SK-N-DZ (cell line): ENCODE measurements at places on chromosomes 16 and 17.

DNA sequence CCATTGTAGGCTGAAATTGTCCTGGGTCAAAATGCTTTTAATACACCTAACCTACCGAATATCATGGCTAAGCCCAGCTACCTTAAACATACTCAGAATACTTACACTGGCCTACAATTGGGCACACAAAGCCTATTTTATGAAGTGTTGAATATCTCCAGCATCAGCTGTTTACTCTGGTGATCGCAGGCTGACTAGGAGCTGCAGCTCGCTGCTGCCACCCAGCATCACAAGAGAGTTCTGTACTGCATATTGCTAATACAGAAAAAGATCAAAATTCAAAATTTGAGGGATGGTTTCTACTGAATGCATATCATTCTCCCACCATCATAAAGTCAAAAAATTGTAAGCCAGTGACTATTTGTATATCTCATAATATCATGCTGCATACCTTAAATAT lies 55.3 kb downstream of the ULK2 start:
- no peak for DNase-seq

DNA sequence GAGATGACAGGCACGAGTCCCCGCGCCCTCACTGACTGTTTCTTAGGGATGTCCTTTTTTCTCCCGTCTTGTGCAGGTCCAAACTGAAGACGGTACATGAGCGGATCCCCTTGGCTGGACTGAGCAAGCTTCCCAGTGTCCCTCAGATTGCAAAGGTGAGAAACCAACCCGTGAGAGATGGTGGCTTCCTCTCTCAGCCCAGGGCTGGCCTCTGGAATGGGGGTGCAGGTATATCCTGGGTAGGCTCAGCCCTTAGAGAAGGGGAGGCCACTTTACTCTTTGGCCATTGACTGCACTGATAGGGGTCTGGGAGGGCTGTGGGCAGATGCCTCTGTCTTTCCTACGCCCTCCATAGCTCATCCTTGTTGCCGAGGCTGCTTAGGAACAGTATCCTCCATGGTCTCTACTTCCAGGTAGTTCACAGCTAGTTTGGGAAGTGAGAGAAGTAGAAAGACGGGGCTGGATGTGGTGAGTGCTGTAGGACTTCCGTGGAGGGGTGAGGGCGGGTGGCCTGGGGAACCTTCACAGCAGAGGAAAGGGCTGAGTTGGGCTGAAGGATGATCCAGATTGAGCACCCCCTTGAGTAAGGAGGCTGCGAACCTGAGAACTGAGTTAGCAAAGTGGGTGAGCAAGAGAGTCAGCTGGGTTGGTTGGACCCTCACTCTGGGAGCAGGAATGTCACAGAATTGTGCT lies 83.0 kb downstream of the OR1D5 start:
- DNase-seq = no peak

DNA sequence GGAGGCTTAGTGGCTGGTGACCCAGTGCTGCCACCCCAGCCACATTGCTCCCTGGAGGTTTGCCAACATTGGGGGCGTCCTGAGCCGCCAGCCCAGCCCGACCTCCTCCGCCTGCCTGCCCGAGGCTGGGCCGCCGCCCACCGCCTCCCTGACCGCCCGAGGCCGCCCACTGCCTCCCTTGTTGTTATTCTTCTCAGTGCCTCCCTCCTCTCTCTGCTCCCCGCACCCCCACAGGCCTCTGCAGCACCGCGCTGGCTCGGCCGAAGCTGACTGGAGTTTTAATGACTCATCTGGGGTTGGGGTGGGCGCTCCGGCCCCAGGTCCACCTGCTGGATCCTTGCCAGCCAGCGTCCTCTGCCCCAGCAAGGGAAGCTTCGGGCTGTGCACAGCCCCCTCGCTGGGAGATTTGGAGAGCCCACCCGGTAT lies 102.5 kb downstream of the RBFOX3 start:
- no peak for DNase-seq

DNA sequence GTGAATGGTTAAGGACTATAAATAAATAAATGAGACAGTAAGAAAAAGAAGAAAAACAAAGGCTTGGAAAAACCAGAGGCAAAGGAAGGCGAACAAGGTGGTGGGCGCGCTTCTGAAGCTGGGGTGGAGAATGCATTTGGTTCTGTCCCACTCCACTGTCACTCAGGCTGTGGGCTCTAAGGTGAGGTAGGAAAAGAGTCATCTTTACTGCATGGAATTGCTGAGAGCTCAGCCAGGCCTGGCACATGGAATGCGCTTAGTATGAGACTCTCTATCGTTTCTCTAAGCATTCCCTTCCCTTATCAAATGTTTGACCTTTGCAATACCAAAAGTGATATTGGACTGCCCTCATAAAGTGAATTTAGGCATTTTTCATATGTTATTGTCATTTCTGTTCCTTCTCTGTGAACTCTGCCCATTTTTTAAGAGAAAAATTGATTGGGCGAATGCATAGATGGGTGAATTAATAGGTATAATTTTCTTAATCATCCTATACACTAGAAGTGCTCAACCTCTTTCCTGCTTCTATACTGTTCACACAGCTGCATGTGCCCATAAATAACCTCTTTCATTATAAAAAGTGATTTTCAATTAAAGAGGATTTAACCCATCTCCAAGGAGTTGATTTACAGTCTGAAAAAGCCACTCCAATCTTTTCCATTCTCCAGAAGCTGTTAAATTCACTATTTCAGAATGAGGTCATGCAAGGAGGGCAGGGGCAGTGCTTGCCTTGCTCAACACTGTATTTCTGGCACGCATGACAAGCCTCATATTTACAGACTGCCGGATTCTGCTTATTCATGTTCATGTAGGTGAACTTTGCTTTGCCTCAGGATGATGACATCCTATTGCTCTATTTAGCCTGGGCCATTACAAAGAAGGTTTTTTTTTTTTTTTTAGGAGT lies 87.7 kb downstream of the MYH10 start:
- DNase-seq = no peak

DNA sequence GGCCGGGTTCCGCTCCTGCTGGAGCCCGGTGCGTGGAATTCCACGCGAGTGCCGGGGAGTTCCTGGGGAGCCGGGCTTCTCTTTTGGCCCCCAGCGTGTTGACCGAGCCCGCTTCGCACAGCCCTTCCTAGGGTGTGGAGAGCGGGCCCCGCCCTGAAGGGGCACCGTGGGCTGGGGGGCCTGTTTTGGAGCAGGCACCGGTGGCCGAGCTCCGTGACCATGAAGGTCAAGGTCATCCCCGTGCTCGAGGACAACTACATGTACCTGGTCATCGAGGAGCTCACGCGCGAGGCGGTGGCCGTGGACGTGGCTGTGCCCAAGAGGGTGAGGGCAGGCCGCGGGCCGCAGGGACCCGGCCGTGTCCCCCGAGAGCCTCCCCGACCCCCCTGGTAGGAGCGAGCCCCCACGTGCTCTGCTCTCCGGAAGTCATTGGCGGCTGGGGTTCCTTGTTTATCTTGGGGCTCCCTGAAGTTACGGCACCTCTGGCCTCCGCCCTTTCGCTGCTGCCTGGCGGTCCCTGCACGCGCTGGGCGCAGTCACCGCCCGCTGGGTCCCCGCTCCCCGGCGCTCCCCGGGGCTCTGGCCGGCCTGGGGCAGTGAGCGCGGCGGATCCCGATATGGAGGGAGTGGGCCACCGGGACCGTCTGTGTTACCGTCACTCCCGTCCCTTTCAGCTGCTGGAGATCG lies 528 bp downstream of the HAGHL start:
- no peak for DNase-seq

DNA sequence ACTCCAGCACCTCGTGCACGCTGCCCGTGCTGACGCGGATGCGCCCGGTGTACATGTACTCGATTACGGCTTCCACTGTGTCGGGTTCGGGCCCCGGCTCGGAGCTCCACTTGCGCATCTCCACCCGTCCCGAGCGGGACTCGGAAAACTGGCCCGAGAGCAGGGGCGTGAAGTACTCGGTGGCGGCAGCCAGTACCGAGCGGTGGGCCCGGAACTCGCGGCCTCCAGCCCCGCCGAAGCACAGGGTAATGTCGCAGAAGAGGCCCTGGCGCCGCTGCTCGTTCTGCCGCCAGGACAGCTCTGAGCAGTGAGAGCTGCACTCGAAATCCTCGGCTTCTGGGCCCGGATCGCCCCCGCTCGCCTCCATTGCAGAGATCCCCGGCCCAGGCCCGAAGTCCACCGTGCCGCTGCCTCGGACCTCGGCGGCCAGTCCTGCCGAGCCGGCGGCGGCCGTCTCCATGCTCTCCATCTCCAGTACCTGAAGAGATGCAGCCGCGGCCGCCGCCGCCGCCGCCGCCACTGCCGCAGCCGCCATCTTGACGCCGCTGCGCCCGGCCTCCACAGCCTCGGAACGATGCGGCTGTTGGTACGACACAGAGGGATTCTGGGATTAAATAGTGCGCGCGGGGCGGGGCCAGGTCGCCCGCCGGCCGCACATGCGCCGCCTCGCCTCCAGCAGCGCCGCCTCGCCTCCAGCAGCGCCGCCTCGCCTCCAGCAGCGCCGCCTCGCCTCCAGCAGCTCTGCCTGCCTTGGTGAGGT lies at the start of gene KLHL11:
Gene KLHL11, minus strand, starts transcription at position 588 of the 760 bp plus-strand sequence. Its CDS starts 53 bp downstream, at position 535.
- peak; percentile 91 for DNase-seq

GRCh38 chr16:56936950-56937349 lies 5.0 kb downstream of the HERPUD1 start:
- DNase-seq = no peak

DNA sequence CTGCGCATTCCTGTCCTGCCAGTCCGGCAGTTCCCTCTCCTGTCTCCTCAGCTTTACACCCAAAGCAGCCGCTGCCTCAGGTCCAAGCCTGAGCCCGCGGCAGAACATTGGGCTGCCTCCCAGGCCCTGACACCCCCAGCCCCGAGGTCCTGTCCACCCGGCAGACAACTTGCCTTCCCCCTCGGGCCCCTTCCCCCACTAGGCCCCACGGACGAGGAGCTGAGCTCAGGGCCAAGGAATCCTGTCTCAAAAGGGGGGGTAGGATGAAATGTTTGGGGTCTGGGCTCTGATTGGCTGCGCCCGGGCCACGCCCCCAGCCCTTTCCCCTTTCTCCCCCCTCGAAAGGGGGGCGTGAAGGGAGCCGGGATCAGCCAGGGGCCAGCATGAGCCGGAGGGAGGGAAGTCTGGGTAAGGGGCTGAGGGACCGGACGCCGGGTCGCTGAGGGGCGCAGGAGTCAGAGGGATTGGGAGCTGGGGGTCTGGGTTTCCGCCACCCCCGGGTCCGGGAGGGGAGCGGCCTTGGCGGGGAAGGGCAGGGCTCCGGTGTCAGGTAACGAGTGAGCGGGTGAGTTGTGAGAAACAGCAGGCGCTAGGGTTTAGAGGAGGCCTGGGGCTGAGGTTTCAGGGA lies at the start of gene CTF1:
Gene CTF1, plus strand, starts transcription at position 354 of the 628 bp plus-strand sequence. Its CDS starts 30 bp downstream, at position 384.
- peak; percentile 81 for DNase-seq

DNA sequence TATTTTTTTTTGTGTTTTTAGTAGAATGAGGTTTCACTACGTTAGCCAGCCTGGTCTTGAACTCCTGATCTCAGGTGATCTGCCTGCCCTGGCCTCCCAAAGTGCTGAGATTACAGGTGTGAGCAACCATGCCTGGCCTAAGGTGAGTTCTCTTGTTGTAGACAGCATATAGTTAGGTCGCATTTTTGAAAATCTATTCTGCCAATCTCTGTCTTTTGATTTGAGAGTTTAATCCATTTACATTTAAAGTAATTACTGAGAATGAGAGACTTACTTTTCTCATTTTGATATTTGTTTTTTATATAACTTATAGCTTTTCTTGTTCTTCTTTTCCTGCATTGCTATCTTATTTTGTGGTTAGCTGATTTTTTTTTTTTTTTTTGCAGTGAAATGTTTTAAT lies 6.3 kb upstream of the PRKCB start:
- no peak for DNase-seq

- DNase-seq = no peak
Observed at GRCh38 chr17:56885312-56885657, 28.6 kb downstream of the TRIM25 start.

GRCh38 chr17:80811181-80812105 lies 180.2 kb upstream of the CHMP6 start:
- no peak for DNase-seq

- no peak for DNase-seq
Observed at GRCh38 chr16:2815299-2815771, 1.7 kb upstream of the PRSS21 start.

GRCh38 chr17:55388842-55389241 lies 32.8 kb downstream of the MMD start:
- DNase-seq = no peak

GRCh38 chr17:58200024-58200633 lies 7.6 kb downstream of the EPX start:
- DNase-seq = peak; percentile 80

DNA sequence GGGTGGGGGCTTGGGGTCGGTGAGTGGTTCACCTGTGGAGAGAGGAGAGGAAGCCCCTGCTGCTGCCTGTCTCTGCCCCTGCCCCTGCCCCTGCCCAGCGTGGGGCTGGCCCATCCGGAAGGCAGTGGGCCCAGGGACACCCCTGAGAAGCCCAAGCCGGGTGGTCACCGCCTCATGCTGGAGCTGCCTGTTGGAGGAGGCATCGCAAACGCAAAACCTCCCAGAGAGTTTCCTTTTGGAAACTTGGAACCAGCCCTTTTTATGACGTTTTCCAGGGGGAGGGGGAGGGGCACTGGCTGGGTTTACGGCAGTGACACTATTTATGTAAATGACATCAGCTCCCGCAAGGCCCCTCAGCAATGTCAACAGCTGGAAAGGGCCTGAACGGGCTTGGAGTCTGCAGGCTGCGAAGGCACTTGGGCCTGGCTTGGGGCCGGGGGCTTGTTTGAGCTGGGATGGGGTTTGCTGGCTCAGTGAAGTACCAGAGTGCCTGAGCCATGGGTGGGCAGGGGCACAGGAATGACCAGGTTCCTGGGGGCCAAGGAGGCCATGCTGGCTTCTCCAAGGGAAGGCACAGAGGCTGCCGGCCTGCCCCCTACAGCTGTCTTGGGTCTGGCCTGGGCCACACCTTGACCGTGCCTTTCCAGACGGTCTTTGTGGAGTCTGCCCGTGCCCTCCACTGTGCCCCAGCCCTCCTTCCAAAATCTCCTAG lies 219.5 kb downstream of the NTN1 start:
- peak; percentile 38 for DNase-seq

DNA sequence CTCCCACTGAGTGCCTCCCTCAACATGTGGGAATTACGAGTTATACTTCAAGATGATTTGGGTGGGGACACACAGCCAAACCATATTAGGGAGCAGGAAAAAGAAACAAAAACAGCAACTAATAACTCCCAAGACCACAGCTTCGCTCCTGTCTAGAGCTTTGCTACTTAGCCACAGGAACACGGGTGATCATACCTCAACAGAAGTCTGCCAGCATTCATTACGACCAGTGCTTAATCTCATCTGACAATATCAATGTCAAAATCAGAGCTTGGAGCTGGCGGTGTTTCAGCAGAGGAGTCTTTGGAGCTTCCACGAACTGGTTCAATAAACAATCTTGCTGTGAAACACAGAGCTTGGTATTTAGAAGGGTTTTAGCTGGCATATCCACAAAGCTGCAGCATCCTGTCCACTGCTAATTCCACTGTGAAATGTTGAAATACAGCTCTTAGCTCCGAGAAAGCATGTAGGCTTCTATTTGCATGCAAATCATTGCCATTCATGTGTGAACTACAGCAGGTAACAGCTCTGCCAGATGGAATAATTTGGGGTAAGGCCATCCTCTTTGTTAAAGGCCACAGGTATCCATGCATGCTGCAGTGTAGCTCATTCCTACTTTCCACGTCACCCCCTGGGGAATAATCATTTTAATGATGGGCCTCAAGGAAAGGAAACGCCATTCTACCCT lies 128.4 kb upstream of the GOT2 start:
- DNase-seq = peak; percentile 91

GRCh38 chr17:43406676-43407645 lies 8.2 kb downstream of the ARL4D start:
- DNase-seq = peak; percentile 51
